GM06990 (cell line): ENCODE measurements at places on chromosomes 12 and 14.

GRCh38 chr12:885701-886100, 63.8 kb downstream of the RAD52 start:
- no peak for DNase-seq

DNA sequence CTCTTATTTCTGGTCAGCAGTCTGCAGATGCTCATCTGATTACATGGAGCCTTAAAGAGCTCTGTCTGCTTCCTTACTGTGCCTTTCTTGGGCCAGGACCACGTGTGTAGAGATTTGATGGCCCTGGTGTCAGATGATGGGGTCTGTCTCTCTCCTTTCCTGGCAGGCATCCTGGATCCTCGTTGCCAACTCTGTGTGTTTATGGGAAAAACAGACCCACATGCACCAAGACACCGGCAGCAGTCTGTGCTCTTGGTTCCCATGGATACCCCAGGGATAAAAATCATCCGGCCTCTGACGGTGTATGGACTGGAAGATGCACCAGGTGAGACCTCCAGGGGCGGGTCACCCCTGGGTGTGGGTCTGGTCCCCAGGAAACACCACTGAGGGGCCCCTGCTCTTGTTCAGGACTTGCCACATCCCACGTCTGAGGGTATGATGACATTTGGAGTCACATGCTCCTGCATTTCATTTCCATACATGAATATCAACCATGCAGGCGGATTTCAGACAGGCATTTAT, 18.5 kb upstream of the ALDH2 start:
- no peak for DNase-seq

- DNase-seq = no peak
These were observed 8.9 kb downstream of the RBMS2 start for GRCh38 chr12:56530390-56531055.

DNA sequence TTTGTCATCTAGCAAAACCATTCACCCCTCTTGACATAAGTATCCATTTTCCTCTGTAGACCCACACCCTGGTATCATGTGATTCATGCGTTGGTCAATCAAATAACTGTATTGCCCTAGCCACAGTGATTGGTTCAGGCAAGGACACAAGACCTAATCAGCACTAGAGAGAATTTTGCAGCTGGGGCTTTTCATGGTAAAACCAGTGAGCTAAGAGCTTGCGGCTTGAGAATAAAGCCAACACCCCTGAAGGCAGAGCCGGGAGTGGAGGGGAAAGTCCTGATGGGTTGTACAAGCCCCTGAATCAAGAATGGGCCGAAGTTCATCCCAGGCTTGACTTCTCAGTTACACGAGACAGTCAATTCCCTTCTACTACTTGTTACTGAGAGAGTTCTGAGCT, 33.2 kb upstream of the LTBP2 start:
- DNase-seq = no peak

GRCh38 chr14:74415115-74415437, 10.9 kb downstream of the SYNDIG1L start:
- DNase-seq = no peak

DNA sequence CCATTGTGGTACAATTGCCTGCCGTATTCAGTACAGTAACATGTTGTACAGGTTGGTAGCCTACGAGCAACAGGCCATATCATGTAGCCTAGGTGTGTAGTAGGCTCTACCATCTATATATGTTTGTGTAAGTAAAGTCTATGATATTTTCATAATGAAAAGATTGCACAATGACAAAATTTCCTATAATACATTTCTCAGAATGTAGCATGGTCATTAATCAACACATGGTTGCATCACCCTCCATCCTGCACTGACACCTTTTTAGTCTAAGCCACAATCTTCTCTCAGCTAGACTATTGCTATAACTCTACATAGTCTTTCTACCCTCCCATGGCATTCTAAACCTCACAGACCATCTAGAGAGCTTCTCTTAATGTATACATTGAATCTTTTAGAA, 158.5 kb upstream of the HMGA2 start:
- DNase-seq = no peak

GRCh38 chr12:115934046-115934445, 343.4 kb downstream of the MED13L start:
- no peak for DNase-seq

GRCh38 chr12:22709292-22709691, 84.3 kb downstream of the ETNK1 start:
- peak; percentile 35 for DNase-seq

- DNase-seq = no peak
These were observed 458.3 kb downstream of the ETNK1 start for GRCh38 chr12:23083267-23083666.

DNA sequence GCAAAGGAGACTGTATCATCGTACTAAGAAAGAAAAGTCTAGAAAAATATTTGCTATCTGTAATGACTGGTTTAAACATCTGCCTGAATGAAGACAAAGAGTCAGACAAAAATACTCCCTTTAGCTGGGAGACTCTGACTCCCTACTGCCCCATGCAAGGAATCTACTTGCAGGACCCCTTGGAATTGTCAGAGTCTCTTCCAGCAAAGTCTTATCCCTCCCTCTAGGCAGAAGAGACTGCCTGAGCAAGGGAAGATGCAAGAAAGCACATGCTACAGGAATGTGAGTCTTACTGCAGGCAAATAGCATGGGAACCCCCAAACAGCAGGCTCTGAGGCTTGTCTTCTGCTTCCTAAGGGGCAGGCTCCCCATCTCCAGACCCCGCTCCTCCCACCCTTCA, 154.0 kb downstream of the KCNA5 start:
- DNase-seq = no peak

DNA sequence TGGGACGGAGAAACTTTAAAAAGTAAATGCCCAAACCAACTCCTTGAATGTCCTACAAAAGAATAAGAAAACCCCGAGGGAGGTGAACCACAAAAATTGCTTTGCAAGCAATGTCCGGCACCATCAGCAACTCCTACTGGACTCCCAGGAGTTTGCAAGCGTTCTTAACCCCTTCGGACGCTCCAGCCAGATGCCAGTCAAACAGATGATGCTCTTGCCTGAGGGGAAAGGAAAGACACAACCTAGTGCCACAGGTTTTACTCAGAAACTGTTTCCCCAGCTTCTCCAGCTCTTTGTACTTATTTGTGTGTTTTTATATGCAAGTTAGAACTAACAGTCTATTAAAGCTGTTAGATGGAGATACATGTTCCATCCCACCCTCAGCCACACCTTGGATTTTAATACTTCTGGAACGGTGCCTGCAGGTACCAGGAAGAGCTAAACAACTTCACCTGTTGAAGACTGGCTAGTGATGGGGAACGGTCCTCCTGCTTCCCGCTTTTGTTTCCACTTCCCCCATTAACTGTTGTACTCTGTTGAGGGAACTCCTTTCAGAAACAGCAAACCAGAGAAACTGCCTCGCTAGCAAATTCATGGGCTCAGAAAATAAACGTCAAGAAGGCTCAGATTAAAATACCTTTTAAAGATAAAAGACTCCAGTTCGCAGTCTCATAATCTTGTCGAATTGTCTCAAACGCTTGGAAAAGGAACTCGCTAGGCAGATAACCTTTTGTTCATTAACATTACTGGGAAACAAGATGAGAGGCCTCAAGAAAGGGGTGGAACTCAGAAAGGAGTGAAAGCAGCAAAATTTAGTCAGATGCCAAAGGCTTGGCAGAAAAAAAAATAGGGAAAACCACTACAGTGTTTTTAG, 1.1 kb upstream of the FERMT2 start:
- DNase-seq = no peak

- no peak for DNase-seq
These were observed 1221.4 kb downstream of the VRK1 start for GRCh38 chr14:98018628-98019027.

GRCh38 chr12:26001530-26001929, 43.0 kb downstream of the RASSF8 start:
- DNase-seq = no peak

DNA sequence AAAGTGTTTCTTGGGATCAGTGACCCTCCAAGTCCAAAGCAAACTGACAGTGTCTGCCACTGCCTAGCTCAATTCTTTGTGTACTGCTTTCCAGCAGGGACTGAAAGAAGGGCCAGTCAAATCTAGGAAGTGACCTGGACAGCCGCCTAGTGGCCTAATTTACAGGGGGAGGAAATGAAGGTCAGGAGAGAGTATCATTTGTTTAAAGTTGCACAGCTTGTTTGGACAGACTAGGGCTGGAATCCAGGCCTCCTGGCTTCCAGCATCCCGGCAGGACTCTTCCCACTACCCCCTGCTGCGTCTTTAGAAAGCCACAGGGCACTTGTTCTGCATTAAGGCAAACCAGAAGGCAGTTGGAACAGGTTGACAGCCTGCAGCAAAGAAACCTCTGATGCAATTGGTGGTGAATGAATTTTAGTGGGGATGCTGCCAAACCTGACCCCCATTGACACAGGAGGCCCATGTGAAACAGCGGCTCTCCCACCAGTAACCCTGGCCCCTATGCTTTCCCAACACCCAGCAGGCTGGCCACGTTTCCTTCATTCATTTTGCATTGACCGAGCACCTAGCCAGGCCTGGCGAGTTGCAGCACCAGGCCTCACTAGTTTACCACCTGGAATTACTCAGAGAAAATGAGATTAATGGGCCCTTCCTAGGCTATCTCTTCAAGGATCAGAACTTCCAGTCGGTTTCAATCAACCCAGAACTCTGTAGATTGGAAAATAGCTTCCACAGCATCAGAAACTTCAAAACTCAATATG, 28.2 kb downstream of the GALNT16 start:
- no peak for DNase-seq

GRCh38 chr14:69464829-69465228, 19.7 kb upstream of the PLEKHD1 start:
- DNase-seq = no peak
